ENCODE measurements at places on chromosomes 3 and 15.

GRCh38 chr15:61749169-61749568 lies 311.1 kb downstream of the VPS13C start:
- H3K36me3 ChIP-seq: no peaks in the 10 kb centered on the region
- H3K4me3 ChIP-seq: no peak overlapping the region
- H3K27me3 ChIP-seq: no peaks in the 10 kb centered on the region
- H3K27ac ChIP-seq: no peak overlapping the region

GRCh38 chr3:186976837-186977750 lies 46.8 kb downstream of the ST6GAL1 start:
- H3K27ac ChIP-seq: peak overlapping the region; percentile 88
- peak; percentile 22 for DNase-seq
- H3K27me3 ChIP-seq: no peaks in the 10 kb centered on the region
- no peak overlapping the region for H3K4me3 ChIP-seq
- H3K36me3 ChIP-seq: no peaks in the 10 kb centered on the region

- peaks cover 4% of the 10 kb centered on the region for H3K4me1 ChIP-seq
- no peaks in the 10 kb centered on the region for H3K36me3 ChIP-seq
- no peak overlapping the region for H3K27ac ChIP-seq
- DNase-seq: no peak
- no peak overlapping the region for H3K4me3 ChIP-seq
- no peaks in the 10 kb centered on the region for H3K27me3 ChIP-seq
Observed at GRCh38 chr3:31924610-31925270, 56.3 kb downstream of the OSBPL10 start.

DNA sequence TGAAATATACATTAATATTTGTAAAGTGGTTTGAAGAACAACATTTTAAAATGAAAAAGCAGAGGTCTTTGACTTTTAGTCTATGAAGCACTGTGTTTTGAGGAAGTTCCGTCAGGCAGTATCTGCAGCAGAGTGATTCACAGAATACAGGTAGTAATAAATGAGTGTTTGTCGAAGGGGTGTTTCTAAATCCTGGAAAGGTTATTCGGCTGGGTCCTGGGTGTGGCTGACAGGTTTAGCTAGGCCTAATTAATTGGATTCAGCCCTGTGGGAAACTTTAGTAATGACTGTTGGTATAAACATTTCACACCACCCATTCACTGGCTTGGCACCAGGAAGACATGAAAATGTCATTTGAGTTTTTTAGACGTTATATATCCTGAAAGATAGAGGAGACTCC lies 51.3 kb downstream of the TIPARP start:
- H3K4me3 ChIP-seq: no peak overlapping the region
- DNase-seq: no peak

DNA sequence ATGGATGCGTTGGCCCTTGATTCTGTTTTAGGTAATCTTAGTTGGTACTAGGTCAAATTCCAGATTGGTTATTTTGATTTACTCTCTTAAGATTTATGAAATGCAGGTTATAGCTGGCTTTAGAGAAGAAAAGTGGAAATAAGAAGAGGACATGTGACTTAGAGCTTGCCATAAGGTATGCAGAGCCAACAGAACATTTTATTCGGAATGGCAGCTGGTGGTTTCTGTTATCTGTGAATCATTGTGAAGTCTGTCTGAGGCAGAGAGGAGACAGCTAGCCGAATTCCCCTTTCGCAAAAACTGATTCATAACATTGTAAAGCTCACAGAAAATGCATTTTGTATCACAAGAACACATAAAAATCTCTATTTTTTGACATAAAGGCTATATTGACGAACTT lies 82.1 kb downstream of the FILIP1L start:
- H3K4me3 ChIP-seq: no peak overlapping the region
- peak overlapping the region; percentile 2 for H3K27ac ChIP-seq

DNA sequence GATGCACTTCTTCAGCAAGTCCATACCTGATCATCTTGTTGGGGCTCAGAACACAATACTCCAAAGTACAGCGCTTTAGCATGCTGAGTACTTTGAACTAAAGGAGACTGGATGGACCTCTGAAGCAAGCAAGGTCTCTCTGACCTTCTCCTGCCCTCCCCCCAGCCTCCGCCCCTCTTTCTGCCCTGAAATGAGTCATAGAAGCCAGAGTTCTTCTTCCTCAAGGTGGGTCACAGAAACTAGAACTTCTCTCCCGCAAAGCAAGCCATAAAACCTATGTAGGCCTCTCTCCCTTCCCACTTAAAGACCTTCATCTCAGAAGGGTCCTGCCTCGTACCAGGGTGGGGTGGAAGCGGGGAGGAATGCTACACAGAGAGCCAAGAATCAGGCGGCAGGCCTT lies 230.5 kb upstream of the PROK2 start:
- no peaks in the 10 kb centered on the region for H3K4me1 ChIP-seq
- DNase-seq: no peak
- no peak overlapping the region for H3K4me3 ChIP-seq
- H3K36me3 ChIP-seq: no peaks in the 10 kb centered on the region
- no peak overlapping the region for H3K27ac ChIP-seq

GRCh38 chr3:41715376-41715775 lies 246.5 kb downstream of the ULK4 start:
- H3K36me3 ChIP-seq: no peaks in the 10 kb centered on the region
- no peak overlapping the region for H3K4me3 ChIP-seq
- no peak for DNase-seq
- H3K4me1 ChIP-seq: no peaks in the 10 kb centered on the region
- no peak overlapping the region for H3K27ac ChIP-seq

- H3K4me3 ChIP-seq: no peak overlapping the region
- H3K4me1 ChIP-seq: peaks cover 4% of the 10 kb centered on the region
- no peaks in the 10 kb centered on the region for H3K27me3 ChIP-seq
- DNase-seq: no peak
- H3K36me3 ChIP-seq: no peaks in the 10 kb centered on the region
Observed at GRCh38 chr3:111708157-111708771, 113.1 kb upstream of the ZBED2 start.

- no peaks in the 10 kb centered on the region for H3K27me3 ChIP-seq
- H3K4me3 ChIP-seq: no peak overlapping the region
- no peaks in the 10 kb centered on the region for H3K36me3 ChIP-seq
- DNase-seq: no peak
- H3K4me1 ChIP-seq: no peaks in the 10 kb centered on the region
Observed at GRCh38 chr3:154718053-154718452, 288.1 kb upstream of the GPR149 start.

- H3K27me3 ChIP-seq: no peaks in the 10 kb centered on the region
- H3K4me3 ChIP-seq: no peak overlapping the region
- H3K4me1 ChIP-seq: no peaks in the 10 kb centered on the region
- no peak for DNase-seq
Observed at GRCh38 chr15:42707873-42708544, 28.9 kb downstream of the CDAN1 start.
